CD4-positive, alpha-beta memory T cell (primary cell): ENCODE measurements at places on chromosomes 5 and 9.

DNA sequence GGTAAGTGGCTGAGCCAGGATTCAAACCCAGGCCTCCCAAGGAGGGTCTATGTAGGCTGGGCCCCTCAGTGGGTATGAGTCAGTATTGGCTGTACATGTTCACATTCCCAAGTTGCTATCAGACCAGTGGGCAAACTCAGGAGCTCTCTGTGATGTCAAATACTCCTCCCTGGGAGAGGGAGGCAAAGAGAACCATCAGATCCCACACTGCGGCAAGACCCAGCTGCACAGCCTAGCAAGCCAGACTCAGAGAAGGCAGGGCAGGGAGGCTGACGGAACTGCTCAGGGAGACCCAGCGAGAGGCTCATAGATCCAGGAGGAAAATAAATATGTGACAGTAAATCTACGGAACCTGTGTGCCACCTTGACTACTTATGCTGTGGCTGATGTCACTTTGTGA is 42.6 kb upstream of the SAP30L start:
- no peak for DNase-seq

DNA sequence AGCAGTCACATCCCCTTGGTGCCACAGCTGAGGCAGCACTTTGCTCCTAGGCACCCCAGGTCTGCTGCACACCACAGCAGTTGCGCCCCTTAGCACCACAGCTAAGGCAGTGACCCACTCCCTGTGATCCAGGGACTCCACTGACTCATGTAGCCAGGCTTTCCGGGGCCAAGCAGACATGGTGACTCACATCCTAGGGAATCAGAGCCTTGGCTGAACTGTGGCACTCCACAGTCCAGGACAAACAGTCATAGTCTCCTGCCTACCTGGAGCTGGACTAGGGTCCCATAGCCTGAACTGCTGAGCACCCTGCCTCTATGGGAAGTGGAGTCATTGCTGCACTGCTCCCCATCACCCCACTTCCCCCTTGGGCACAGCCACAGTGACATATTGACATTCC is 338.7 kb downstream of the NPR3 start:
- DNase-seq: no peak

- DNase-seq: no peak
Measured at GRCh38 chr5:58410441-58410840, 49.4 kb downstream of the PLK2 start.

- no peak for DNase-seq
Measured at GRCh38 chr9:81080900-81081299, 608.4 kb downstream of the TLE1 start.

- DNase-seq: no peak
Measured at GRCh38 chr5:15525703-15526275, 25.8 kb downstream of the FBXL7 start.

DNA sequence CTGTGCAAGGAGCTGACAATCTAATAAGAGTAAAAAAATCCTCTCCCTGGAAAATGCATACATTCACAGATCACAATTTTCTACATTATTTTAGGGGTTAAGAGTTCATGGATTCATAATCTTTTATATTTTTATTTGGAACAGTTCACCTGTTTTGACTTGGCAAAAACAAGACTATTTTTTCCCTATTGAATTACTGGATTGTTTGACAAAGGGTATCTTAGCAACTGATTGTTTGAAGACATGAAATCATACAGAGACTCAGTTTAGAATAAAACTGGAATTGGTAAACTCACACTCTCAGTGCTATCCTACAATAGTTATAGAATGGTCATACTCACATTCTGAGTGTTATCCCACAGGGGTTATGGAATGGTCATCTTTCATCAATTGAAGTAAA is 358.2 kb upstream of the PTGER4 start:
- no peak for DNase-seq

DNA sequence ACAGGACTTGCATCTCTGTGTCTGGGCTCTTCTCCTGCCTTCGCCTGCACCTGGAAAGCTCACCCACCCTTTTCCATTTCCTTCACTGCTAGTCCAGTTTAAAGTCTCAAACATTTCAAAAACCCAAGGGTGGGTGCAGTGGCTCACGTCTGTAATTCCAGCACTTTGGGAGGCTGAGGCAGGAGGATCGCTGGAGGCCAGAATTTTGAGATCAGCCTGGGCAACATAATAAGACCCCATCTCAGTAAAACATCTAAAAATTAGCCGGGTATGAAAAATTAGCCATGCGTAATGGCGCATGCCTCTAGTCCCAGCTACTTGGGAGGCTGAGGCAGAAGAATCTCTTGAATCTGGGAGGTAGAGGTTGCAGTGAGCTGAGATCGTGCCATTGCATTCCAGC is 139.9 kb upstream of the RETREG1 start:
- no peak for DNase-seq

GRCh38 chr9:99030092-99030511 is 74.8 kb upstream of the TGFBR1 start:
- no peak for DNase-seq

DNA sequence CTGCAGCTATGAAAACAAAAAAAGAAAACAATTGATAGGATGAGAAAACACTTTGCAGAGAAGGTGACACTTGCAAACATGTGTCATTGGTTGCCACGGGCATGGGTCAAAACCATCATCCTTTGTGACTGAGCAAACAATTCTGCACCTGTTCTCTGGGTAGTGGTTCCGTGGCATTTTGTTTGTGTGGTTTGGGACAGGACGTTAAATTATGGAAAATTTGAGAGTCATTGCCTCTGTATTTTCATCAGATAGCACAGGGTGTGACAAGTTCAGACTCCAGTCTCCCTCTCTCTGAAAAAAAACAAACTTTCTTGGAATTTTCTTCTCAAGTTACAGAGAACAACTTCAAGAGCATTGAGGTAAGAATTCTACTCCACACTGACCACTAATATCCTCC is 113.4 kb upstream of the HMHB1 start:
- no peak for DNase-seq

DNA sequence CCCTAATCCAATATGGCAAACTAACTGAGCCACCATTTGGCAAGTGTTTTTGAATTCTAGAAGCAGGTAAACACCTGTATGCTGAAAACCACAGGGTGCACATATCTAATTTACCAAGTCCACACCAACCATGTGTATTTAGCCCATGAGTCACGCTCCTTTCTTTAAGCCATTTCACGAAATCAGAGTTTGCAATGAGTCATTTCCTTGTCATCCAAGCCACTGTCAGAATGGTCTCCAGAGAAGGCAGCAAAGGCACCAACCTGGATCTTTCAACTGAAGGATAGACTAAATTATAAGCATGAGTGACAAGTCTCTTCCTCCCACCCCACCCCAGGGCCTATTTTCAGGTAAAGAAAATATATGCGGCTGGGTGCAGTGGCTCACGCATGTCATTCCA is 110.0 kb downstream of the PAX5 start:
- DNase-seq: no peak

- DNase-seq: no peak
Measured at GRCh38 chr5:146339715-146340259, 1.1 kb downstream of the POU4F3 start.

DNA sequence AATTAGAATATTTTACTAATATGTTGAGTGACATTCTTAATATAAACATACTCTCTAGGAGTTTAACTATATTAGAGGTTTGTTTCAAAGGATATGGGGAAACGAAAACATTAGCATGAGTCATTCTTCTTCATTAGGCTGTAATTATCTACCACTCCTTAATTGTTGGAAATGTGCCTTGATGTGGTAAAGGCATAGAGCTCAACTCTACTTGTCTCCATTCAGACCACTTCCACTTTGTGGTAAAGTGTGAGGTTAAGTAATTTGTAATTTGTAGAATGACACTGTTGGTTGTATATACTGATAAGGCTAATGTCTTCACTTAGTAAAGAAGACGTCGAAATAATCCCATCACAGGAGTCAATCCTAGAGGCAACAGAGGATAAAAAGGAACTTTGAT is 58.1 kb downstream of the HAPLN1 start:
- DNase-seq: no peak

DNA sequence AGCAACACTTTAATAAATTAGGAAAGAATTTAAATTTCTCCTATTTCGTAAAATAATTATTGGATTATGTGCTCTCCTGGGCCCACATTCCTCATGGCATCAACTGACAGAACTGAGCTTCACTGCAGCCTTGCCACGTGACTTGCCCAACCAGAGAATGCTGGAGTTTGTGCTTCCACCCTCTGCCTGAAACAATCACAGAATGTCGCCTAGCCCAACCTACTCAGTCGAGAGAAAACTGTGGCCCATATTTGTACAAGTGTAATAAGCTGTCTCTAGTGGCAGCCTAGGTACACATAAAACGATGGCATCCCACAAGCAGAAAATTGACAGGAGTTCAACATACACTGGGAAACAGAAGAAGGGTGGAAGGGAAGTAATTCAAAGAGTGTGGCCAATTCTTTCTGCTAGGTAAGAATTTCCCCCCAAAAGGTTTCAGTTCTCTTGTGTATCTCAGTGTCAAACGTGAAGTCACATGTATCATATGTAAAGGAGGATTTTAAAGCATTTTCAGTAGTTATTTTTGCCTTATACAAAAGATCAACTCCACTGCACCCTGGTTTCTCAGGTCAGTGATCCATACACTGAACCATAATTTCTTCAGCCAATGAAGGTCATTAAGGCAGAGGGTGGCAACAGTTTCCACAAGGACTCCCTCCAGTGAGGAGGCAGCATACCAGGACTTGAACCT is 41.7 kb downstream of the ZNF608 start:
- DNase-seq: no peak

DNA sequence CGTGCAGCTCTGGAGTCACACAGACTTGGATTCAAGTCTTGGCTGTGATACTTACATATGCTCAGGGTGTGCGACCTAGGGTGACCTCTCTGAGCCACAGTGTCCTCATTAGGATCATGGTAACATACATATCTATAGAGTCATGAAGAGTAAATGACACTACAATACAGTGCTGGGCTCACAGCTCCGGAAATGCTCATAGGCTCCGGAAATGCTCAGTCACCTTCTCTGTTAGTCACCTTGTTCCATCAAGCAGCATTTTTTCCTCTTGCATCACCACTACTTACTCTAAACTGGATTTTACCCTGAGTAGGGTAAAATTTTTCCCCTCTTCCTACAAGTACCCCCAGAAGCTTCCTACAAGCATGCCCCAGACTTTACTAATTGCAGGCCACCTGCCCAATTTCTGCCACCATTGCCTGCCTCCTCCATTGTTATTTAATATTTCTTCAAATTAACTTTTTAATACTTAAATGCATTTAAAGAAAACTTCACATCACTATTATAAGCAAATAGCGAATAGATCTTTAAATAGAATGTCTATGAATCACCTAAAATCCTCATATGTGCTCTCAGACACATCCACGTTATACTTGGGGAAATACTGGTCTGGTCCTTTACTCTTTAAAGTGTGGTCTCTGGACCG is 147.6 kb upstream of the SPRY4 start:
- peak; percentile 26 for DNase-seq

DNA sequence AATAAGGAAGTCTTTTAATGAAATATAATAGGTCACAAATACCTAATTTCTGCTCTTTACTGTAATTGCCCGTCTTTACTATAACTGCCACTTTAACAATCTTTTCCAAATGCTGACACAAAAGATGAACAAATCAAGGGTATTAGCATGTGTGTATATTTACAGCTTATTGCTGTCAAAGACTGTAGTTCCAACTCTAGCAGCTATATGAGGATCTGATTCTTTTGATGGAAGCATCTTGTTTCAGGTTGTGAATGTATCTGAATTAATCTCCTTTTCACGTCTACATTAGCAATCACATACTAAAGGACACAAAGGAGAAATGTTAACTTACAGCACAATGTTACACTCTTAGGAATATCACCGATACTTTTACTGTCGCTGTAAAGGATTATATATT is 27.9 kb downstream of the RFX3 start:
- DNase-seq: no peak

GRCh38 chr5:175683231-175683630 is 25.4 kb downstream of the HRH2 start:
- DNase-seq: no peak

- DNase-seq: no peak
Measured at GRCh38 chr9:86057491-86057890, 41.9 kb downstream of the GOLM1 start.

GRCh38 chr5:77483682-77484081 is 8.4 kb downstream of the WDR41 start:
- no peak for DNase-seq

- DNase-seq: no peak
Measured at GRCh38 chr5:110852053-110852452, 113.2 kb downstream of the SLC25A46 start.

GRCh38 chr5:139461176-139461575 is 1.4 kb downstream of the ECSCR start:
- DNase-seq: no peak

- DNase-seq: peak; percentile 82
Measured at GRCh38 chr5:60699609-60700415, at the start of gene DEPDC1B. DEPDC1B (minus strand) TSS chr5:60700166; CDS start chr5:60700093, 73 bp downstream.

- DNase-seq: no peak
Measured at GRCh38 chr5:127943061-127943371, 140.6 kb upstream of the SLC12A2 start.

DNA sequence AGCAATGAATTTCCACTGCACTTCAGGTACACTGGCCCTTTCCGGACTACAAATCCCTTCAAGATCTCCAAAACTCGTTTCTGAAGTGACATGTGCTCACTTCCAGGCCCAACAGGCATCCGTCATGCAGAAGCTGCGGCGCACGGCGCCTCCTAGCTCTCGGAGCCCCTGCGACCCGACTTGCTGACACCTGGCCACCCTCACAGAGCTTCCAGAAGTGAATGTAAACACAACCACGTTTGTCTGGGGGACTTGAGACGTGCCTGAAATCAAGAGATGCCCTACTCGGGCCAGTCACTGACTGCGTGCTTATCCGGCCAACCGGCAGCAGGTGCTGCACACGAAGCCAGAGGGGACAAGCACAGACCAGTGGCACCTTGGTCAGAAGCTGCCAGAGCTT is 4.9 kb upstream of the LHX3 start:
- no peak for DNase-seq

DNA sequence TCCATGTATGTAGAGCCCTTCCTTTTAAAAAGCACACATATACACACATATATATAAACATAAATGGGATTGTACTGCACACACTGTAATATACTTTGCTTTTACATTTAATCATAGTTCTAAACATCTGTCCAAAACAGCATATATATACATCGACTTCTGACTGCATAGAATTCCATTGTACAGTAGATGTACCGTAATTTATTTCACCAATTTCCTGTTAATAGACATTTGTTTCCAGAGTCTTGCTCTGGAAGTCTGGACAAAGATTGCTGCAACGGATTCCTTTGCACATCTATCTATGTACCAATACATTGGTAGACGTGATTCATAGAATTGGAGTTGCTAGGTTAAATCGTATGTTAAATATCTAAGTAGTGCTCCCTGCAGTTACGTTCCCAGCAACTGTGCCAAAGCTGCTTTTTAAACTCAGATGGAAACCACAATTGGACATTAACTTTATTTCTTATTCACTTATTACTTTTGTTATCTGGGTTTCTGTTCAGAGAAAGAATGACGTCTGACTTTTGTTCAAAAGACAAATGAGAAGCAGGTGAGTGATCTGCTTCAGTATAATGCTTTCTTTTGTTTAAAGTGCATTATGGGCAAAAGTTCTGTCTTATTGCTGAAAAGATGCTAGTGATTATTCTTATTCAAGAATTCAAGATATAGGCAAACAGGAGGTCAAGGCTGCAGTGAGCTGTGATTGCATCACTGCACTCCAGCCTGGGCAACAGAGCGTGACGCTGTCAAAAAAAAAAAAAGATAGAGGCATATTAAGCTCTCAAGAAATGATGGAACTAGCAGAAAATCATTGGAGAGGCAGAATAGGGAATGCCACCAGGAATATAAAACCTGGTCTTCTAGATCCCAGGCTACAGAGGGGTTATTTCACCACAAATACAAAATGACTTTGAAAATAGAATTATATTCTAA is 138.2 kb downstream of the FGF1 start:
- DNase-seq: no peak

GRCh38 chr5:82278711-82279370 is 687 bp upstream of the RPS23 start:
- no peak for DNase-seq
